Mammary epithelial cell (primary cell): ENCODE measurements at places on chromosomes 4 and X.

DNA sequence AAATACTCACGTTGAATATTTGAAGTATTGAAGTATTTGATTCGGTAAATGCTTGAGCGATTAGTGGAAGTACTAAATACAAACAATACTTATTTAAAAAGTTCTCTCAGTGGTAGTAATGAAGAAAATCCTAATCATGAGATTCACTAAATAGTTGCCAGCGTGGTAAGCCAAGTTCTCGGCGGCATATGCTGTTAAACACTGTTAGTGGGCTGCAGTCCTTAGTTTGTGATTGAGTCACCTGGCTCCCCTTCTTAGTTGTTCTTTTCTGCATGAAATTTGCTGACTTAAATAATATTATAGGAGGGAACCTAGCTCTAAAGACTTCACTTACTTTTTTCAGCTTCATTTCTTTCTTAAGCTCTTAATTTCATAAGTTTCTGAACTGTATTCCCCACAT is 51.4 kb downstream of the STIM2 start:
- no peak for DNase-seq

GRCh38 chr4:113893546-113893945 is 85.9 kb downstream of the ARSJ start:
- DNase-seq, result no peak

GRCh38 chr4:168880072-168880675 is 129.9 kb downstream of the CBR4 start:
- no peak for DNase-seq

DNA sequence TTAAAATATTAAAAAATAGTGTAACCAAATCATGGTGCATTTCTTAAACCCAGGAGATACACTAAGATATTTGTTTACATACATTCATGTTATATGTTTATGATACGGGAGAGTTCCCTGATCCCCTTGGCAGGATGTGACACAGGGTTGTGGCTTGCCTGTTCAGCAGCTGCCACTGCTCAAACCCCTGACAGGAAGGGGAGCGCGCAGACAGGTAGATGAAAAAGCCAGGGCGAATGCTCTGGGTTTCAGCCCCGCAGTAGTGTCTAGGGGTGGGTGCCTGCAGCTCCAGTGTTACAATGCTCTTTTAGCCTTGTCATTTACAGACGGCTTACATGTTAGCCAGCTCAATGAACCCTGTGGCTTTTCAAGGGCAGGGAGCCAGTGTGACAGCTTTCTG is 1343.8 kb upstream of the IGFBP7 start:
- DNase-seq, result no peak

- no peak for DNase-seq
Observed at GRCh38 chrX:150118476-150118875, 180.2 kb upstream of the EOLA2 start.

DNA sequence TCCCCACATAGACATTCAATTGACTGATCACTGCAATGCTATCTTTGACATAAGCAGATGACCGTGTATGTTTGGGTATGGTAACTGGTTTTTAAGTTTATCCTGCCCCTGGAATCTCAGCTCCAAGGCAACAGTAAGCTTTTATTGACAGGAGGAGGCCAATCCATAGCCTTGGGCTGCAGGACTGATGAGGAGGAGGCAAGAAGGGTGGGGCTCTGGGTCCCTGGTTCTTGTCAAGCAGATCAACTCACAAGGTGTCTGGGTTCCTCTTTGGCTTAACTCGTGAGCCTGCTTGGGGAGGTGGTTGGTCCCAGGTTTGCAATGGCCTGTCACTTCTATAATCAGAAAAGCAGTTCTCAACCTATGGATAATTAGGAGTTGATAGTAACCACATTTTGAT is 113.2 kb upstream of the STX18 start:
- no peak for DNase-seq

DNA sequence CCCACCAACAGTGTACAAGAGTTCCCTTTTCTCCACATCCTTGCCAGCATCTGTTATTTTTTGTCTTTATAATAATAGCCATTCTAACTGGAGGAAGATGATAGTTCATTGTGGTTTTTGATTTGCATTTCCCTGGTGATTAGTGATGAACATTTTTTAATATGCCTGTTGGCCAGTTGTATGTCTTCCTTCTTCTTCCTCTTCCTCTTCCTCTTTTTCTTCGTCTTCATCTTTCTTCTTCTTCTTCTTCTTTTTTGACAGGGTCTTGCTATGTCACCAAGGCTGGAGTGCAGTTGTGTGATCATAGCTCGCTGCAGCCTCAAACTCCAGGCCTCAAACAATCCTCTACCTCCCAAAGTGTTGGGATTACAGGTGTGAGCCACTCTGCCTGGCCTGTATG is 87.4 kb downstream of the CCDC160 start:
- DNase-seq, result no peak

GRCh38 chr4:43047058-43047457 is 154.5 kb downstream of the GRXCR1 start:
- DNase-seq, result no peak

DNA sequence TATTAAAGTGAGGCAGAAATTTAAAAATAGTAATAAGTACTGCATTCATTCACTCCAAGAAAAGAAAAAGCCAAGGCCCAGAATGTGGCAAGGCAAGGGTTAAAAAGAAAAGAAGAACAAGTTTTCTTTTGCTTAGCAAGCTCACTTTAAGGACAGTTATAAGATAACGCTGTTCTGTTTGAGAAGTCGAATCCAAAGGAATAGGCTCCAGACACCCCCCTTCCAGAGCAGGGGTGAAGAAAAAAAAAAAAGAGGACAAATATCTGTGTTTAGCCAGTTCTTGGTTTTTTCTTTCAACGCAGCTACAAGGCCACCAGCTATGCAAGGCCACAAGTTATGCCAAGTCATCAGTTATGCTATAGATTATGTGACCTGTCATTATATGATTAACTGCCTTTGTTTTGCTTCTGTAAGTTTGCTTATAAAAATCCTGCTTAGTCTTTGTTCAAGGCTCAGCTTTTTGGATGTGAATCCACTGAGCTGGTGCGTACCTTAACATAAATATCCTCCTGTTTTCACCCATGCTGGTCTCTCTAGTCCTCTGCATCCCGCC is 1.4 kb downstream of the GRK4 start:
- no peak for DNase-seq
